ENCODE measurements at places on chromosomes 6 and 20. TPM values are rescaled to one million over a fixed set of nuclear protein-coding genes. Genes with fewer than 3 reads are reported as not detected.

The RSPO3 gene
- total RNA-seq, result 63.8 TPM

The SCGN gene
- 0.30 TPM for total RNA-seq

The CST11 gene
- not detected for total RNA-seq

The EPPIN gene
- total RNA-seq, result not detected

The PCMTD2 gene
- total RNA-seq, result 13.0 TPM

The MTG2 gene
- 40.7 TPM for total RNA-seq

The GNAS-AS1 gene
- total RNA-seq, result not detected

The ERGIC3 gene
- total RNA-seq, result 242 TPM

Measured in A549 treated with AZD2906 at 1 μM for 4 hours (cell line).